Activated CD4-positive, CD25-positive, alpha-beta regulatory T cell (primary cell): ENCODE measurements at places on chromosomes 2 and 18.

GRCh38 chr2:96139181-96139758 lies 968 bp upstream of the ASTL start:
- DNase-seq: no peak

DNA sequence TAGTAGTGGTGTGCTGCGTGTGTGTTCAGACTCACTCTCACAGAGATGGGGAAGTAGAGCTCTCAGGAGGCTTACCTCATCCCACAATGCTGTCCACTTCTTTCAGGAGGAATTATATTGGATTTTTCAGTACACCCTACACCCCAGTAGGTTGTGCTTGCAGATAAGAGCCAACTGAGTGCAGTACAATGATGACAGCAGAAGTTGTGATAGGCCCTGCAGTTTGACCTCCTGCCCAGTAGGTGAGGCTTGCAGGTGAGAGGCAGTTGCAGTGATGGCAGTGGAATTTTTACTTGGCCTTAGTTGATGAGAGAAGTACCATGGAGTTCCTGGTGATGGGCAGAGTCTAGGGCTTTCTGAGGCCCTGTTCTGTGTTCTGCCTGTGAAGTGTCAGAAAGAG lies 657.8 kb downstream of the KCNJ3 start:
- DNase-seq: no peak

DNA sequence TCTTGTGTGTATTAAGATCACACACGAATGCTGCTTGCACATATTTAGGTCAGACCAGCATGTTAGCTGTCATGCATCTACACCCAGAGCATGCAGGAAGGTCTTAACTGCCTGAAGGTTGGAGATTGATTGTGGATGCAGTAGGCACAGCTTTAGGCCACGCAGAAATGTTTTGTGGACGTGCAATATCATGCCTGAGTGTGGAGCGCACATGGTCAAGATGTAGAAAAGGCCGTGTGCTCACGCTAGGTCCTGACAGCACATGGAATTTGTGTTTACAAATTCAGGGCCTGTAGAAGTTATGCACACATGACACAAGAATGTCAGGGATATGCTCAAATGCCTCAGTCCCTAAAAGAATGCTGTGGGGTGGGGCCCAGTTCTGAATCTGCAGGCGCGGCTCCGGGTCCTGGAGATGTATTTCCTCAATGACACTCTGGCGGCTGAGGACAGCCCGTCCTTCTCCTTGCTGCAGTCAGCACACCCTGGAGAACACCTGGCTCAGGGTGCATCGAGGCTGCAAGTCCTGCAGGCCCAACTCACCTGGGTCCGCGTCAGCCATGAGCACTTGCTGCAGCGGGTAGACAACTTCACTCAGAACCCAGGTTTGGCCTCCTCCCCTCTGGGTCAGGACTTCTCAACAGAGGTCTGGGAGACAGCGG lies 27.9 kb downstream of the MARCO start:
- DNase-seq: no peak

DNA sequence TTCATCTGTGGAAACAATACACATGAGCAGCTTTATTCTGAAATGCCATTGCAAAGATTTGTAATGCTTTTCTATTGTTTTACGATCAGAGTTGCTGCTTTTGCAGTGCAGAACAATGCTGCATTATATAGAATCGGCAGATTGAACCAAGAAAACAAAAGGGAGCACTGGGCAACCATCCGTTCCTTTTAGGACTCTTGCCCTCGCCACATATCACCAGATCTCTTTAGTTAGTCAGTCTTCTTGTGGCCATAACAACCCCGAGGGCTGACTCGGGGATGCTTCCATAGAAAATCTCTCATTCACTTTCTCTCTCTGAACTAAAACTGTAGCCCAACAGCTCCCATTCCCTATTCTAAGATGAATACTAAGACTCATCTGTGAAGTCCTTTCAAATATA lies 340.4 kb downstream of the NRXN1 start:
- DNase-seq: no peak

GRCh38 chr18:28152354-28152753 lies 24.6 kb downstream of the CDH2 start:
- no peak for DNase-seq

DNA sequence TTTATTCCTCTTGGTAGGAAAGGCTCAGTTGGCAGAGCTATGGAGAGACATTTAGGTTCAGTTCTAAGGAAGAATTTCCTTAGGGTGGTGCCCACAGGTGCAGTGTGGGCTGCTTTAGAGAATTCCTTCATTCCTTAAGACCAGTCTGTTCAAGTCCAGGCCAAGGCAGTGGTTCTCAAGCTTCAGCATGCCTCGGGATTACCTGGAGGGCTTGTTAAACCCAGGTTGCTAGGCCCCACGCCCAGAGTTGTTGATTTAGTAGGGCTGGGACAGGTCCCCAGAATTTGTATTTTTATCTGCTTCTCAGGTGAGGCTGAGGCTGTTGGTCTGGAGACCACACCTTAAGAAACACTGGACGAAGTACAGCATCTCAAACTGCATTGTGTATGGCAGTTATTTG lies 68.9 kb downstream of the CERS6 start:
- DNase-seq: no peak

DNA sequence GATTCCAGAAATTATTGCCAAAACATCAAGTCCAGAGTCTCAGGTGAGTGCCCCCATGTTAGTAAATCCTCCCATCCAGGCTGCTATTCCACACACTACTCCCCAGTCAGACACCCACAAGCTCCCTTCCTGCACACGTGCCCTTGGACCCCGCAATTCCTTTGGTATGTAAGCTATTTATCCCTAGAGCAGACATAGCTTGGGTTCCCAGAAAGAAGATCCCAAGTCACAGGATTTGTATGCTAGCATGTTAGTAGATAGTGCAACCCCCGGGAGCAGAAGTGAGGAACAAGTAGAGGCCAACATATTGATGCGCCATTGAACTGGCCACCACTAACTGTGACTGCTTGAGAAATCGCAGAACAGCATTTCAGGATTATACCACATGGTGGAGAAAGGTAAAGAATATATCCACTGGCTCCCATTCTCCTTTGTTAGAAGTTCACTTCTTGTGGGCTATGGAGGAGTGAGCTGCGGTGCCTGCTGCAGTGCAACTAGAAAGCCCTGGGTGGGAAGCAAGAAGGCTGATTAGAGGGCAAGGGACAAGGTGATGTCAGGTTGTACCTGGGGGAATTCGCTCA lies 137.5 kb upstream of the CHAC2 start:
- DNase-seq: no peak

GRCh38 chr2:239379641-239380170 lies 21.1 kb downstream of the HDAC4 start:
- no peak for DNase-seq
